ENCODE measurements at places on chromosomes 3 and 15.

- DNase-seq: no peak
Measured at GRCh38 chr15:56537881-56538280, 72.9 kb upstream of the MNS1 start.

- no peak for DNase-seq
Measured at GRCh38 chr15:73954188-73955145, 28.2 kb downstream of the LOXL1 start.

- no peak for DNase-seq
Measured at GRCh38 chr3:153370680-153371079, 208.7 kb downstream of the RAP2B start.

- DNase-seq: no peak
Measured at GRCh38 chr15:91890614-91891013, 37.1 kb downstream of the SLCO3A1 start.

- DNase-seq: no peak
Measured at GRCh38 chr3:142646020-142646785, 50.0 kb downstream of the PLS1 start.

DNA sequence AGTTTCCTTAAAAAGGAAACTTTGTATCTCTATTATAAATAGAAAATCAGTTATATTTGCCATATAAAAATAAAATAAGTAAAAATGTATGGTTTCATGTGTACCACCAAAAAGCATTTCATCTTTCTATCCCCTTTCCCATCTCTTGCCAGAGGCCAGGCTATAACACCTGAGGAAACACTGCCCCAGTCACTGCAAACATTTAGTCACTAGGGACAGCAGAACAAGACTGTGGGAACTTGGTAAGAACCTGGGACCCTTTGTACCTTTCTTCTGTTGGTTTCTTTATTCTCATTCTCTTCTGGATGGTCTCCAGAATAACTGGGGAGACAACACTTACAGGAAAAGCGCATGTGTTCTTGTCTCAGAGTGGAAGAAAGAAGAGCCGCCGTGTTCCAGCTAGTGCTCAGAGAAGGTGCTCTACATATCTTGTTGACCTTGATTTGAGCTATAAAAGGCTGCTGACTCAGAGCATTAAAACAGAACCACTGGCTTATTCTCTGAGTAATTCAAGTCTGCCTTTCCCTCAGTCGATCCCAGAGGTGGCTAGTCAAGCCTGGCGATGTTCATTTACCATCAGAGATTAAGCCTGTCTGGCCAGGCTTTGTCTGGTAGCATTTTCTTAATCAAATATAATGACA lies 361.6 kb downstream of the RBMS3 start:
- DNase-seq: peak; percentile 11

DNA sequence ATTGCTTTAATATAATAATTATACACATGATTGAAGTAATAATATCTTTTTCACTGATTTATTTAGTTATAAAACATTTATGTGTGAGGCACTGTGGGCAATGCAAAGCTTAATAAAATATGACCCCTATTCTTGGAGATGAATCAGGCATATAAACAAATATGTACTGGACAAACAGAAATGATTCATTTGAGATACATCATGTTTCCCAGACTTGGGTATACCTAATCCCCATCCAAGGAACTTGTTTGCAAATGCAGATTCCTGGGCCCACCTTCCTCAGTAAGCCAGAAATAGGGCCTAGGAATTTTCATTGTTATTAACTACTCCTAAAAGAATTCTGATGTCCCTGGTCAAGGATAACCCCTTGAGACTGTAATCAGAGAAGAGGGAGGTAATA lies 184.2 kb downstream of the CHL1 start:
- no peak for DNase-seq

DNA sequence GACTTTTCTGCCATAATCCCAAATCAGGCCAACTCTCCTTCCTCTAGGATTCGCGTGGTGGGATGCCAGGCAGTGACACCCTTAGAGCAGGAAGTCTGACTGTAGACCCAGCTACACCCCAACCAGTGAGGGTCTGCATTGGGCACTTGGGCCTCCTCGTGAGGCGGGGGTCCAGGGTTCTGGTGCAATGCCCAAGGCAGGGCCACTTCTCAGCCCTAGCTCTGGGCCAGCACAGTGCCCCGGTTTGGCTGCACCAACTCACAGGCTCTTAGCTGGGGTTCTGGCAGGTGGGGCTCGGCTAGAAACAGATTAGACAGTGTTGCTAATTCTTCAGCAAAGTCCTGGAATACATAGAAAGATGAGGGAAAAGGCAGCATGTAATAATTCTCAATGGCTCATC lies 12.7 kb downstream of the CDAN1 start:
- DNase-seq: no peak

DNA sequence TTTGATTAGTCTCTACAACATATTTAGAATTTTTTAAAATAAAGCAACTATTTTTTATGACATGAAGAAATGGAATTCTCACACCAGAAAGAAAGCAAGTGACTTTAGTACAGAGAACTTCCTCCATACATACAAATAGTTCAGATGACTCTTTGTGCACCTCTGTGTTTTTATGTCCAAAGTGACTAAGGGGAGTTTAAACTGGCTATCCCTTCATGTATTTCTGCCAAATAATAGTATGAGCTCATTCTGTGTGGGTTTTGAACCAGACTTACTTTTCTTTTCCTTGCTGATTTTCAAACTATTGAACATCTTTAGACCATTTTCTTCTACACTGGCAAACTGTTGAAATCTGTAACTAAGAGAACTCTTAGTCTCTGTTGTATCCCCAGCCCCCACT lies 196.3 kb downstream of the EPHA3 start:
- DNase-seq: no peak

- DNase-seq: no peak
Measured at GRCh38 chr3:567488-568185, 371.1 kb downstream of the CHL1 start.

DNA sequence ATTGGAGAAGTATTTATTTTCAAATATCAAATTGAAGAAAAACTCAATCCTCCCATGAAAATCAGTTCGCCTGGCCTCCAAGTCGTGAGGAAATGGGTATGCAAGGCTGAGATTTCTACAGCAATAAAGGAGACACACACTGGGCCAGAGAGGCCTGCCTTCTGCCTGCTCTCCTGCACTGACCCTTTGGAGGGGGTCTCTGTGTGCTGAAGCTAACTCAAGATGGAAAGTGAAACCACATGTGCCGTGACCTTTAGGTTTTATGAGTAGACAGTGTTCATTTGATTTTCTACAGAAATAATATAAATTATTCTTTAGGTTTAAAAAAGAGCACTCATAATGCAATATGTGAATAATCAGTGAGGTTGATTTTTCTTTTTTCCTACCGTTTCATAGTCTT lies 11.9 kb upstream of the SLC22A13 start:
- no peak for DNase-seq

DNA sequence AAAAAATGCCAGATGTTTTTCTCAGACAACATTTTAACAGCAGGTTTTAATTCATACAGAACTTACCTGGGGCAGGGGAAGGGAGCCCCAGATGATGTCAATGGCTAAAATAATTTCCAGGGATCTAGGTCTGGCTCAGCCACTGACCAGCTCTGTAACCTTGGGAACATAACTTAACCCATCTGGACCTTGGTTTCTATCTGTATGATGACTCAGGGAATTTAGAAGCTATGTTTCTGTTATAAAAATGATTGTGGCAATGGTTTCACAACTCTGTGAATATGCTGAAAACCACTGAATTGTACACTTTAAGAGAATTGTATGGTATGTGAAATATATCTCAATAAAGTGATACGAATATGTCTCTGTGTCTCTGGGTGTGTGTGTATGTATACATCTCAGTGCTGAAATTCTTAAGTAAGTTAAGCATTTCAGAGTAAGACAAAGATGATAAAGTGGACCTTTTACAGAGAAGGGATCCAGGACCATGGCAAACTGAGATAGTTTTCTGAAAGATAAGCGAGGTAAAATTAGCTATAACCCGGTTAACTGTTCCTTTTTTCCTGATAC lies 2.9 kb downstream of the SH3GL3 start:
- no peak for DNase-seq

- no peak for DNase-seq
Measured at GRCh38 chr3:174973465-174973864, 114.3 kb downstream of the NAALADL2 start.

- no peak for DNase-seq
Measured at GRCh38 chr15:99275061-99275460, 23.8 kb downstream of the LRRC28 start.

GRCh38 chr3:133835418-133835743 lies 29.8 kb downstream of the SRPRB start:
- no peak for DNase-seq

DNA sequence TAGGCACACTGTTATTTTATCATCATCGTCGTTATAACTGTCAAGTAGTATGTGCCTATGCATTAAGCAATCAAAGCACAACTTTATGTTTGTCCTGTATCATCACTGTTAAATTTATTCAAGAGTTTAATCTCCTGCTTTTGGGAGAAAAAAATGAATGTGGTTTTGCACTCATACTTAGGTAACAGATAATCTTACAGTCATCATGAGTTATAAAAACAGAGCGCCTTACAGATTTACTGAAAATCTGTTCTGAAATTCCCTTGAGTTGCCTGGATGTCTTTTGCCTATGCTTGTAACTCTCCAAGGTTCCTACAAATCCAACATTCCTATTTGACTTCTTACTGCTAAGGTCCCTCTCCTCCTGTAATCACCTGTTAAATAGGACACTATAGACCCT lies 307.3 kb downstream of the ZIC4 start:
- DNase-seq: no peak

- DNase-seq: no peak
Measured at GRCh38 chr15:54518156-54518882, 540.1 kb downstream of the UNC13C start.

DNA sequence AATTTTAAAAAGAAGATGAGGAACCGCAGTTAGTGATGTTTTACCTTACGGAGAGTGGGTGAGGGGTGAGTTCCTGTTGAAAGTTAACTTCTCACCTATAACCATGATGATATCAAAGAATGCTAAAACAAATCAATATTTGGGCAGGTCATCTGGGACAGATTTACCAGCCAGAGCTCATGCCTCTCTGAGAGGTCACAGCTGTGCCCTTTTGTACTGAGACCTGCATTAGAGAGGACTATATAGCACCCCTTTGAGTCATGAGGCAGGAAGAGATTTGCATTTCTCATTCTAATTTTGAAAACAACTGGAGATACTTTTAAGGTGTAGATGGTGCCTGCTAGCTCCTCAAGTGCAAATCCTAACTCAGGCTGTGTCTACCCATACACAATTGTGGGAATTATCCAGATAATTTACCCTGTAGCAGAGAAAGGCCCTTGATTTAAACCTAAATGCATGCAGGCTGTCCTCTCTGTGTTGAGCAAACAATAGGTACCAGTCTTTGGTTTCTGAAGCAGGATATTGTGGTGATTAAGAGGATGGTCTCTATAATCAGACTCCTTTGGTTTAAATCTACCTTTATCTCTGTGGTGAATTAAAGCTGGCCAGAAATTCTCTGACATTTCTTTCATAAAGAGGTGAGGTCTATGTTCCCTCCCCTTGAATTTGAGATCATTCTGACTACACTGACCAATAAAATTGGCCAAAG lies 5.8 kb upstream of the TM4SF4 start:
- no peak for DNase-seq

Measured in amniotic stem cell (primary cell).